ENCODE measurements at places on chromosomes 1 and 21. TPM values are rescaled to one million over a fixed set of nuclear protein-coding genes. Genes with fewer than 3 reads are reported as not detected.
A peak's percentile ranks its signal among the peaks of the same experiment; 100 is the strongest.

DNA sequence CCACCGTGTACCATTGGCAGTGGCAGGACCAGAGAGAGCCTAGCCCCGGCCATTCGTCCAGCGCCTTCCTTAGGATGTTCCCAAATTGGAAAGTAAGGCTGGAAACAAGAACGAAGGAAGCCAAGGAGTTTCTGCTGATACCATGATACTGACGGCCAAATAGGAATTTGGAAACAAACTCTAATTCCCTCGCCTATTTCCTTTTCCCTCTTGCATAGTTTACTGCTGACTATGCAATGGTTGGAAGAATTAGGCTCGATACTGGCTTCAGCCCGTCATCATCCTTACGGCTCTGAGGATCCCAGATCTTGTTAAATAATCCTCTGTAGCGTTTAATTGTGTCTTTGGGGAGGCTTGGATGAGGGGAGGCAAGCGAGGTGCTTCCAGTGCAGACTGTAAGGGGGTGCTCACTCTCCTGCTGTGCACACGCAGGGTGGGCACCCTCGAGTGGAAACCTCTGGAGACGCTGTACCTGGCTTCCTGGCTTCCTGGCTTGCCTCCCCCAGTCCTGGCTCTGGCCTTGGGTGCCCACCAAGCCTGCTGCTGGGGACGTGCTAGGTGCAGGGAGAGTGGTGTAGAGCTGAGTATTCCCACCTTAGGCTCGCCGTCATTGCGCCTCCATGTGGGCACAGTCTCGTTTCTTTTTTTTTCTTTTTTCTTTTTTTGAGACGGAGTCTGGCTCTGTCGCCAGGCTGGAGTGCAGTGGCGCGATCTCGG, 27.4 kb upstream of the CAMTA1 start:
- H3K4me3 ChIP-seq: no peak overlapping the region
- no peaks in the 10 kb centered on the region for H3K4me1 ChIP-seq
- no peak for DNase-seq
- no peaks in the 10 kb centered on the region for H3K36me3 ChIP-seq
- no peak overlapping the region for H3K27ac ChIP-seq

GRCh38 chr1:219085082-219085481, 88.6 kb upstream of the LYPLAL1 start:
- H3K27ac ChIP-seq: no peak overlapping the region
- no peaks in the 10 kb centered on the region for H3K4me1 ChIP-seq
- no peaks in the 10 kb centered on the region for H3K27me3 ChIP-seq
- no peak for DNase-seq
- no peak overlapping the region for H3K4me3 ChIP-seq
- no peaks in the 10 kb centered on the region for H3K36me3 ChIP-seq

DNA sequence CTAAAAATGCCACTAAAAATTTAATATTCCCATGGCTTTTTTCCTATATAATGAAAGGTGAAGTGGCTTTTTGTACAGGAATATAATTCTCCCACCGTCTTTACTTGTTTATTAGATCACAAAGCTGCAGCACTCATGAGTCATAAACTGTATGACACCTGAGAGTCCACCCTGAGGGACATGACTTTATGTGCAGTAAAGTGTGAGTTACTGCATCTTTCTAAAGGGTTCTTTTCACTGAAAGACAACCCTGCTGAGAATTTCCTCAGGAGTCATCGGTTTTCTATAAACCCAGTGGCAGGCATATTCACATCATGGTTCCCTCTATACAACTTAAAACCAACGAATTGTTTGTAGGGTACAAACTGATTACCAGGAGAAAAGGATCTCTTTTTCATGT, 77.4 kb downstream of the APP start:
- H3K4me1 ChIP-seq: no peaks in the 10 kb centered on the region
- no peak for DNase-seq
- H3K4me3 ChIP-seq: no peak overlapping the region
- no peak overlapping the region for H3K27ac ChIP-seq
- H3K27me3 ChIP-seq: no peaks in the 10 kb centered on the region

GRCh38 chr1:85172684-85173337, 28.0 kb downstream of the SYDE2 start:
- peaks cover 6% of the 10 kb centered on the region for H3K36me3 ChIP-seq
- DNase-seq: no peak
- H3K27me3 ChIP-seq: no peaks in the 10 kb centered on the region
- H3K4me3 ChIP-seq: no peak overlapping the region
- no peak overlapping the region for H3K27ac ChIP-seq
- H3K4me1 ChIP-seq: peaks cover 10% of the 10 kb centered on the region

DNA sequence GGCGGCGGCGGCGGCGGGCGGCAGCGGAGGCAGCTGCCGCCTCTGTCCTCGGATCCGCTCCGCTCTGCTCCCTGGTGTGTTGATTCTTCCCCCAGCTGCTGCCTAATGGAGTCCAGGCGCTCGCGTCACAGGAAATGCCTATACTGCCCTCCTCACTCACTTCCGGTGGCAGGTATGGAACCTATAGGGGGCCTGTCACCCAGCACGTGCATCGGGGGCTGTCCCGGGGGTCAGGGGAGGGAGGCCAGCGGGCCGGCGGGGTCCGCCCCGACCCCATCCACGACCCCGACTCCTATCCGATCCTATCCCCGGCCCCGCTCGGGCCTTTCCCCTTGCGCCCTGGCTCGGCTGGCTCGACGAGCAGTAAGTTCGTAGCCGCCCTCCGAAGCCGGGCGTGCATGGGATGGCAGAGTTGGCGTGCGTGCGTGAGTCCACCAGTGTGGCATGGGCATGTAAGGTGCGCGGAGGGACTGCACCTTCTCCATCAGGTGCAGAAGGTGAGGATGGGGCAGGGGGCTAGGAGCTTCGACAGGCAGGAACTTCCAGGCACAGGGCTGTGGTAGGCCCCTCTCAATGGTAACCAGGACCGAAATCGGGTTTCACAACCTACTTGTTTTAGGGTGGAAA, at the start of gene WDR26:
WDR26 (minus strand) TSS at position 107 of the 627 bp plus-strand sequence.
- H3K4me3 ChIP-seq: peak within 1 kb of the TSS; percentile 91
- peaks cover 56% of the 10 kb centered on the region for H3K4me1 ChIP-seq
- peaks cover 4% of the 10 kb centered on the region for H3K36me3 ChIP-seq
- H3K27me3 ChIP-seq: no peaks in the 10 kb centered on the region
- DNase-seq: peak; percentile 96
- H3K27ac ChIP-seq: peak within 1 kb of the TSS; percentile 93

- DNase-seq: peak; percentile 85
- H3K4me1 ChIP-seq: peaks cover 74% of the 10 kb centered on the region
- no peaks in the 10 kb centered on the region for H3K27me3 ChIP-seq
- H3K4me3 ChIP-seq: no peak overlapping the region
- peak overlapping the region; percentile 70 for H3K27ac ChIP-seq
- no peaks in the 10 kb centered on the region for H3K36me3 ChIP-seq
Measured at GRCh38 chr1:8661185-8662110, 156.0 kb downstream of the RERE start.

DNA sequence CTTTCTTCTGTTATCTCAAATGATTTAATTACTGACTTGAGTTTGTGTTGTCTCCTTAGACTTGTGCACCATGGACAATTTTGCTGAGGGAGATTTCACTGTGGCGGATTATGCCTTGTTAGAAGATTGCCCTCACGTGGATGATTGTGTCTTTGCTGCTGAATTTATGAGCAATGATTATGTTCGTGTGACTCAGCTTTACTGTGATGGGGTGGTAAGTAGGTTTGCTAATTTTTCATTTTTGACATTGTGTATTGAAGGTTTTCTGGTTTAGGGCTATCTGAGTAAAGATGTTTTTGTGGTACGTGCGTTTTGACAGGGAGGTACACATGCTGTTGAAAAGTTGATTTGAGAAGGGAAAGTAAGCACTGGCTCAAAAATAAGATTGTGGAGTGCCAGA, 14.1 kb downstream of the TTC3 start:
- no peaks in the 10 kb centered on the region for H3K36me3 ChIP-seq
- no peak overlapping the region for H3K4me3 ChIP-seq
- no peak for DNase-seq

DNA sequence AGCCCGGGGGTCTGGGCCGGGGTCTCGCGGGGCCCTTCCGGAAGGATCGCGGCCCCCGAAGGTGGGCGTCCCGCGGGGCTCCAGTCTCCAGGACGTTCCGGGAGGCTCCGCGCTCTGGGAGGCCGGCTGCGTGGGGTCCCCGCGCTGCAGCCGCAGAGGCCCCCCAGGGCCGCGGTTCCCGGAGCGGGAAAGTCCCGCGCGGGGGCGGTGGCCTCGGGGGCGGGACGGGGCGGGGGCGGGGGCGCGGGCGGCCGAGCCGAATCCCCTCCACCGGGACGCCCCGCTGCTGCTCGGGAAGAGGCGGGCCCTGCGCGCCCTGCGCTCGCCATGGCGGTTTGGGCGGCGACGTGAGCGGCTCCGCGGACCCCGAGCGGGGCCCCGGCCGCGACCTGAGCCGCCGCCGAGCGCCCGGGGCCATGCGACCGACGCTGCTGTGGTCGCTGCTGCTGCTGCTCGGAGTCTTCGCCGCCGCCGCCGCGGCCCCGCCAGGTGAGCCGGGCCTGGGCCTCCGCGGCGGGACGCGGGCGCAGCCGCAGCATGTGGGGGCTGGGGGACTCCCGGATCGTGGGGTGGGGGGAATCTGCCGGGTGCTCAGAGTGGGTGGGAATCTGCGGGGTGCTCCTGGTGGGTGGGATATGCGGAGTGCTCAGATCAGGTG, at the start of gene IFNGR2:
IFNGR2 (plus strand) TSS at position 286 of the 658 bp plus-strand sequence; CDS start at position 417, 131 bp downstream.
- peak within 1 kb of the TSS; percentile 97 for H3K27ac ChIP-seq
- no peaks in the 10 kb centered on the region for H3K36me3 ChIP-seq
- peaks cover 47% of the 10 kb centered on the region for H3K4me1 ChIP-seq
- DNase-seq: peak; percentile 82
- H3K4me3 ChIP-seq: peak within 1 kb of the TSS; percentile 64

DNA sequence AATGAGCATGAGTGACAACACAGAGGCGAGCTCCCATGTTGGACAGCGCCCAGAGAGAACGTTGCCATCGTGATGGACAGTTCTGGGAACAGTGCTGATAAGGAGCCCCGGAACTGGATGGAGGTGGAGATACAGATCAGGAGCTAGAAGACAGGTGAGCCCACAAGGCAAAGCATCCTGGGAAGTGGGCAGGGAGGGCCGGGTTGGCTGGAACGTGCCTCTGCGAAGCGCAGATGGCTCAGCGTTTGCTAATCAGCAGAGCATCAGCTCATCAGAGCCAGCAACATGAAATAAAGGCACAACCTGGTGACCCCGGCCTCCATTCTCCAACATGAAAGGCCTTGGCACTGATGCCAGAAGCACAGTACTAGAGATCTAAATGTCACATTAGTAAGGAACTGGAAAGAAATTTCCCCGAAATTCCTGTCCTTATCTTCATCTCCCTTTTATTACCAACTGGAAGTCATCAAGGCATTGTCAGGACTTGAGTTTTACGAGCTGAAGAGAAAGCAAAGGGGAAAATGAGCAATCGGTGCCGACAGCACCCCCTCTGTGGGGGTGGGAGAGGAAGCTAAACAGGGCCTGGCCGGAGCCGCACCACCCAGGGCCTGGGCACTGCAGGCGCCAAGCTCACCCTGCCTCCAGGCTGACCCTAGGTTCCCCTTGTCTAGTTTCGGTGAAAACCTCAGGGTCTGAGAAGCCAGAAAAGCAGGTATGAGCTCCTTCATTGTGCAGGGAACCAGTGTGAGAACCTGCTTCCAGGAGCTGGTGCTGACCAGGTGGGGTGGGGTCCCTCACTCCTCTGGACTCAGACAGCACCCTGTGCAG, 19.9 kb downstream of the ABCA4 start:
- no peak for DNase-seq
- peaks cover 4% of the 10 kb centered on the region for H3K4me1 ChIP-seq
- no peaks in the 10 kb centered on the region for H3K27me3 ChIP-seq
- H3K4me3 ChIP-seq: no peak overlapping the region

DNA sequence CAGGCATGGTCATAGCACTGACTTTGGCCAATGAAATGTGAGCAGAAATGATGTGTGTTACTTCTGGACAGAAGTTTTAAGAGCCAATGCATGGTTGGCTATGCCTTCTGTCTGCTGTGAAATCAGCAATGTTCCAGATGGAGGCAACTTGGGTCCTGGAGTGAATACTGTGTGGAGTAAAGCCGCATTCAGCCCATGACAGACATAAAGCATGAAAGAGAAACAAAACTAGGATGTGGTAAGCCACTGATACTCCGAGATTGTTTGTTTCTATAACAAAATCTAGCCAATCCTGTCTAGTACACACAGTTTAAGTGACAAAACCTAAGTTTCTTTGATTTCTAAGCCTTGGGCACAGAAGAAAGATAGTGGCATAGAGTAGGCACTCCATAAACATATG, 47.1 kb upstream of the ARHGAP29 start:
- H3K4me1 ChIP-seq: peaks cover 30% of the 10 kb centered on the region
- no peak for DNase-seq
- no peaks in the 10 kb centered on the region for H3K27me3 ChIP-seq
- H3K36me3 ChIP-seq: no peaks in the 10 kb centered on the region

- H3K36me3 ChIP-seq: no peaks in the 10 kb centered on the region
- H3K4me1 ChIP-seq: no peaks in the 10 kb centered on the region
- DNase-seq: no peak
- H3K4me3 ChIP-seq: no peak overlapping the region
- H3K27ac ChIP-seq: no peak overlapping the region
Measured at GRCh38 chr1:201216395-201217085, 25.9 kb downstream of the IGFN1 start.

DNA sequence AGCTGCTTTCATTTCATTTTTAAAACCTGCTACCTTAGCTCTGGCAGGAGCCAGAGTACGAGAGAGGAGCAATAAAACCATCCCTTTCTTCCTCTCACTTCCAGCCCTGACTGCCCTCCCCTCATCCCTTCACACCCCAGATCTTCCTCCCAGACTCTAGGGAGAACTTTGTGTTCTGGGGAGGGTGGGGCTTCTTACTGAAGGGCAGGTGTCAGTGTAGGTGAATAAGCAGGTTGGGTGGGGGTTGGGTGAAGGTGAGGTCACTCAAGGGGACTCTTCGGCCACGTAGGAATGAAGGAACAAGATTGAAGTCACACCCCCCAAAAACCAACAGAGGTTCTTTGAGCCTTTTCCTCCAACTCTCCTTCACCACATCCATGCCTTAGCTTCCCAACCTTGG, 88.9 kb downstream of the CD58 start:
- H3K27me3 ChIP-seq: no peaks in the 10 kb centered on the region
- no peak overlapping the region for H3K4me3 ChIP-seq
- H3K36me3 ChIP-seq: no peaks in the 10 kb centered on the region
- no peak for DNase-seq

SIPA1L2 gene
- 6.4 TPM for total RNA-seq

LAD1 gene
- 46.6 TPM for total RNA-seq

LCE2A gene
- total RNA-seq: not detected

RHD gene
- not detected for total RNA-seq

GPR52 gene
- not detected for total RNA-seq
